ENCODE measurements at places on chromosomes 1 and 21. TPM values are rescaled to one million over a fixed set of nuclear protein-coding genes. Genes with fewer than 3 reads are reported as not detected.

Gene USH2A
- 0.04 TPM for total RNA-seq

Gene TNNT2
- total RNA-seq = 21.0 TPM

Gene CGN
- 52.7 TPM for total RNA-seq

Gene LCE2A
- total RNA-seq = not detected

Gene FCRL5
- 1.0 TPM for total RNA-seq

GRCh38 chr21:14064296-14064645 lies 146.5 kb downstream of the LIPI start:
- DNase-seq = no peak
- H3K36me3 ChIP-seq = no peaks in the 10 kb centered on the region
- no peaks in the 10 kb centered on the region for H3K27me3 ChIP-seq
- H3K27ac ChIP-seq = no peak overlapping the region

DNA sequence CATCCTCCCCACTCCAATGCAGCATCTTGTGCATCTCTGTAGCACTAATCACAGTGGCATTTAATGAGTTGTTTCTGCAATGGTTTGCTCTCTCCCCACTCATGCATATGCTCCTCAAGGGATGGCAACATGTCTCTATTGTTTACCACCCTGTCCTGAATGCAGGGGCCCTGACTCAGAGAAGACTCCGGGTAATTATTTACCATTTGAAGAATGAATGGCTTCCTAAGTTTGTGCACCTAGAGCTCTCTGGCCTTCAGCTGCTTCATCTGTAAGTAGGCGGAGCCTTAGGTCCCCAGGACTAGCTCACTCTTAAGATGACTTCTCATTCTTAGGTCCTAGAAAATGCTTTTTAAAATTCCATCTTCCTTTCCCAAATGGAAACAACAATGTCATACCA lies 63.7 kb upstream of the IGSF21 start:
- no peaks in the 10 kb centered on the region for H3K36me3 ChIP-seq
- no peak overlapping the region for H3K4me3 ChIP-seq
- H3K4me1 ChIP-seq = no peaks in the 10 kb centered on the region
- H3K27me3 ChIP-seq = no peaks in the 10 kb centered on the region

DNA sequence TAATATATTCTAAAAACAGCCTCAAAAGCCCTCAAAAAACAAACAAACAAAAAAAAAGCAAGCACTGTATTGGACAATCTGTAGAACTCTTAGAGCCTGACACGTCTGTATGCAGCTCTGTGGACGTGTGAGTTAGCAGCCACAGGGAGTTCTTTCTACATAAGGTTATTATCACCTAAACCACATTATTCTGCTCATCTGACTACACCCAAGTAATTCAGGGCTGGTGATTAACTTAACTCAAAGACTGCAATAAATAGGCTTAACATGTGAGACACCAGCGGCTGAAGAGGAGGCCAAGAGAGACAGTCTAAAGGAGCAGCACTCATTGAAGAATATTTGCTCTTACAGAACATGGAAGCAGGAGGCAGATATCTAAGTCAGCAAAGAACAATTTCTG lies 316.0 kb downstream of the VAV3 start:
- no peak for DNase-seq
- no peak overlapping the region for H3K4me3 ChIP-seq
- H3K27ac ChIP-seq = no peak overlapping the region
- no peaks in the 10 kb centered on the region for H3K27me3 ChIP-seq
- no peaks in the 10 kb centered on the region for H3K36me3 ChIP-seq

Measured in H1 (cell line).